ENCODE measurements at places on chromosomes 4 and X.

DNA sequence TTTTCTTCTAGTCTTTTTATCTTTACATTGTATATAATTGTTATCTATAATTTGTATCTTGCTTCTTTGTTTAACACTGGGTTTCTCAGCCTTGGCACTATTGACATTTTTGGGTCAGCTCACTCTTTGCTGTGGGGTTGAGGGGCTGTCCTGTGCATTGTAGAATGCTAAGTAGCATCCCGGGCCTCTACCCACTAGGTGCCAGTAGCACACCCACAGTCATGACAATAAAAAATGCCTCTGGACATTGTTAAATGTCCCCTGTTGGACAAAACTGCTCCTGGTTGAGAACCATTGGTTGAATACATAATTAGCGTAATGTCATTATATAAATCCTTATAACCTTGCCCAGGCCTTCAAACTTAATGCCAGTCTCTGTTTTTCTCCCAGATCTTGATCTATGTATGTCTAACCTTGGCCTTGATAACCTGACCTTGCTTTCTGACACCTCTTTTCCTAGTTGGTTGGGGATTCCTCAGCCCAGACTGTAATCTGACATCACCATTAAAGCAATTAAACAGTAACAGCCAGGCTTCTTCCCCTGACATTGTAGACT, 46.1 kb downstream of the DCX start:
- DNase-seq, result no peak

GRCh38 chrX:147894366-147894963, 17.3 kb upstream of the FMR1 start:
- DNase-seq, result no peak

DNA sequence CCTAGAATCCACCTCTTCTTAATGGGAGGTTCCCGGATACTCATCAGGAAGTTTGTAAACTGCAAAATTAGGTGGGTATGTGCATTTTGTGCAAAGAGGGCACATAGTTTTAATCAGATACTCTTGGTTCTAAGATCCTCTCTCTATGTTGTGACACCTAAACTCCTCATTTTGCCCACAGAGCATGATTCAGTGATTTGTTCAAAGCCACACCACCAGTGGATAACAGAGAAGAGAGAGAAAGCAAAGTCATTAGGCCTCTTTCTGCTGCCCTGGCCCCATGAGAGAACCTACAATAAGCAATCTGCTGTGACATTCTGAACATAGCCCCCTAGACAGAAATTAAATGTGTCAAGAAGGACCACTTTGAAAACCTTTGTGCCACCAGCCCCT, 72.3 kb upstream of the STIM2 start:
- no peak for DNase-seq

GRCh38 chr4:184655889-184656869, 6.6 kb downstream of the PRIMPOL start:
- DNase-seq, result no peak

DNA sequence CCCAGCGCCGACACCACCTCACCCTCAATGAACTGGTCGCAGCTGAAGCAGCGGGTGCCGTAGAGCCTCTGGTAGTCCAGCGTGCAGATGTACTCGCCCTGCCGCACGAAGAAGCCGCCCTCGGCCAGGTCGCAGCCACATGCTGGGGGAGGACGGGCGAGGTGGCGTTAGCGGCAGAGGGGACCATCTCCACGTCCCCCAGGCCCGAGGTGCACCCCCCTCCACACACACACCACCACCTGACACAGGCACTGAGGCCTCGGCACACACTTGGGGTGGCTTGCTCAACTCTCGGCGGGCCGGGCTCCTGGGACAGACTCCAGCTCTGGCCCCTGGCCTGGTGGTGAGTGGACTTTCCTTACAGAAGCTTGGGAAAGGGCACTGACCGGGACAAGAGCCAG, 61.5 kb downstream of the ABLIM2 start:
- DNase-seq, result no peak

- DNase-seq, result no peak
Measured at GRCh38 chrX:136910565-136911035, 30.1 kb upstream of the RBMX start.

DNA sequence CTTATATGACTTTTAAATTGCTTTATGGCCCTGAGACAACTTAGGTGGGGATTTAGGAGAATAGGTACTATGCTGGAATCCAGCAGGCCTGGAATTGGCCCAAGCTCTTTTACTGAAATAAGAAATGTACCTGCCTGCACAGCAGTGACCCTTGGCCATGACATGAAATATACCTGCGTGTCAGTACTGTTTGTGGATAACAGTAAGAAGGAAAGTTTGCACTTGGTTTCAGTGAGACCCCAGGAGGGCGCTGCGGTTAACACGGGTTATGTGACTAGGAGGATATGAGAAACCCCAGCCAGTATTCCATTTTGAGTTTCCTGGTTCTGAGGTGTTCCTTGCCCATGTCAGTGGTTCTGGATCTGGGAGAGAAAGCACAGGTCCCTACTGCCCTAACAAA, 5.3 kb downstream of the MTM1 start:
- DNase-seq, result no peak

- DNase-seq, result no peak
Measured at GRCh38 chrX:23742174-23742696, 841 bp downstream of the ACOT9 start.

DNA sequence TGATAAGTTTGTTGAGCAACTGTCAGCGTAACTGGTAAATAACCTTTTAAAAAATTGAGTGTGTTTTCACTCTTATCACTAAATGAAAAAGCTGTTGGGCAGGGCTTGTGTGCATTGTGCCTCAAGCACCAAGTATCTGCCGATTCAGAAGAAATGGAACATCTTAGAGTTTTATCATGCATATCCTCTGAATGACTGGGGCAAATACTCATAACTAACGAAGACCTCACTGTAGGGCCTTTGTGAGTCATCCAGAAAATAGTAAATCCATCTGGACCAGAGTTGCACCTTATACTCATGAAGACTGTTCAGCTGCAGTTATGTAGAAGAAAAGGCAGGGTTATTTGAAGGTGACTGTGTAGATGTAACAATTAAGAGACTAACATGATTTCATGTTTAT, 222.1 kb downstream of the CAMK2D start:
- no peak for DNase-seq

DNA sequence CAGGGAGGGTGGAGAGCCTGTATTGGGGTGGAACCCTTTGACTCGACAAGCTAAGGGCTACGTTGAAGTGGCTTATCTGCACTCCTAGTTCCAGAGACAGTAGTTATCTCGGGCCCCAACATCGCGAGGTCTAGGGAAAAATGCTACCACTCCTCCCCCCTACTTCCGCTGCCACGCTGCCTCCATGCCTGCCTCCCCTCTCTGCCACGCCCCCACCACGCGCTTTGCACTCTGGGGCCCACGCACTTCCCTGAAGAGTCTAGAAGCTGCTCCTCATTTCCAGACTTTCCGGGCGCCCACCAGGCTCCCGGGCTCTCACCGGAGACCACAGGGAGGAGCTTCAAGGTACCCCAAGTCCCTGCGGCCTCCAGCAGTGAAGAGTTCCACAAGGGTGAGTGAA, at the start of gene PASD1:
Gene PASD1 (plus strand): TSS at position 227 of the 400 bp plus-strand sequence. CDS start 37,879 bp downstream, outside the sequence.
- no peak for DNase-seq

DNA sequence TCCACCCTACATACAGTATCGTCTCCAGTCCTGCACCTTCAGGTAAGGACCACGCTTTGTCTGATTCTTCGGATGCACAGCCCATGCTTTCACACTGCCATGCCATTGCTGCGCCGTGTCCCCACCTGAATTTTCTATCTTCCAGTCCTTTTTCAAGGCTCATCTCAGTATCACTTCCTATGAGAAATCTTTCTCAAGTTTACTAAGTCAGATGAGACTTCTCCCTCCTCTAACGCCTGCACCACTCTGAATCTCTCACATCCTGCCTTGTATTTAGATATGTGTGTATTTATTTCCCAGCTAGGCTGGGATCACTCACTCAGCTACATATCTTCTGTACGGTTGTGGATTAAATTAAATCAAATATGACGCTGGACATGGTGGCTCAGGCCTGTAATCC, 116.8 kb downstream of the SMIM20 start:
- no peak for DNase-seq

DNA sequence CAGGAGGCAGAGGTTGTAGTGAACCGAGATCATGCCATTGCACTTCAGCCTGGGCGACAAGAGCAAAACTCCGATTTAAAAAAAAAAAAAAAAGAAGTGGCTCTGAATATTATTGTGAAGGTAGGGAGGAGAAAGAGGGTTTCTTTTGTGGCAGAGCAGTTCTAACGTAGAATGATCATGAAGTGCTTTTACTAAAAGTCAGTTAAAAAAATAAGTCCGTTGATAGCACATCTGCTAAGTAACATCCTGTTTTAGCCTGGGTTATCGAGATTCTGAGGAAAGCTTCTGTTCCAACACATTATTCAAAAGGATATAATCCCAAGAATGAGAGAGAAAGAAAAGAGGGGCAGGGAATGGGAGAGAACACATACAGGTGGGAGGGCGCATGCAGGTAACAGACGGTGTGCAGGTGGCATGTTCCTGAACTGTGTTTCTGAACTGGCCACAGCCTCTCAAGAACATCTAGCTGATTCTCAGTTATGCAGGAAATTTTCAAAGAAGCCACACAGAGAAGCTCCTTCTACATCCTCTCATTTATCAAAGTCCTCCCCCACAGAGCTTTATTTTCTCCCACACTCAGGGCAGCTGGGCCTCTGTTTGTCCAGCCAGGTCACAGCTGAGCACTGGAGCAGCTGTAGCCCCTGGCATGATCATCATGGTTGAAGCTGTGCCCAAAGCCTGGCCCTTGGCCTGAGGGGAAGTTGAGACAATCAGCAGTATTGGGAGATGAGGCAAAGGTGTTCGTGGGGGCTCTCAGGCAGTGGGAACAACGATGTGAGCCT, 342.3 kb downstream of the ZNF674 start:
- no peak for DNase-seq

DNA sequence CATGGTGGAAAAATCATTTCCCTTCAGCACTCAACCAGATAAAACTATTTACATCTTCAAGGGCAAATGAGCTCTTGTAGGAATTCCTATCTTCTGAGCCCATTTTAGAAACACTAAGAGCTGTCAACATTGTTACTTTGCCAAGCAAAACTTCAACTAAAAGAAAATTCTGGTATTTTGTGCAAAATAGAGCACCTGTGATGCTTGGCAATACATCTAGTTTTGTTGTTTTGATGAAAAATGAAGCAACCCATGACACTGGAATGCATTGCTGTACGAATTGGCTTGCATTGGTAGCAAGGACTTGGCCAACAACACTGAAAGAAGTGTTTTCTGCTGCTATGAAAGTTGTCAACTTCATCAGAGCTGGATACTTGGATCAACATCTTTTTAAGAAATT, 194.4 kb downstream of the COX18 start:
- DNase-seq, result no peak

GRCh38 chrX:19564606-19565005, 49.3 kb upstream of the MAP3K15 start:
- DNase-seq, result no peak

GRCh38 chr4:153159728-153160221, 44.5 kb upstream of the TRIM2 start:
- peak; percentile 70 for DNase-seq

- no peak for DNase-seq
Measured at GRCh38 chrX:153885968-153886903, at the start of gene L1CAM. TSS of gene L1CAM (minus strand) at chrX:153886173. CDS start at chrX:153875836, 10,337 bp downstream.

- DNase-seq, result no peak
Measured at GRCh38 chr4:23162275-23162674, 469.5 kb downstream of the GBA3 start.

Data from MV-4-11 (cell line).